ENCODE measurements at places on chromosomes 11 and 22.
A peak's percentile ranks its signal among the peaks of the same experiment; 100 is the strongest.

GRCh38 chr11:119787074-119787461 lies 58.1 kb upstream of the NECTIN1 start:
- DNase-seq = no peak

DNA sequence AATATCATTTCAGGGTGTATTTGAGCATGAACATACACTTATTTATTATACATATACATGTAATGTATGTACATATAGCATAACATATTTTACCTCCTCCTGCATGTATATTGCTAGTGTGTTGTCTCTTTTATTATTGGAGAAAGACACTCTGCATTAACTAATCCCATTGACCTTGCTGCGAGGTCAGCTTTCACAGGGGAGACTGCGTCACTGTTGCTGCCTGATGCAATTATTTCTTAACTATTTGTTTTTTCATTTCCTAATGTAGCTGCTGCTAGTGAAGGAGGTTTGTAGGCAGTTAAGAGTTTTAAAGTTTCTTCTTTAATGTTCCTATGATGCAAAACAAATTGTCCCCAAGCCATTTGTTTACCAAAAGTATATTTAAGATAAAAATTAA lies 185.4 kb upstream of the CNTN5 start:
- no peak for DNase-seq

DNA sequence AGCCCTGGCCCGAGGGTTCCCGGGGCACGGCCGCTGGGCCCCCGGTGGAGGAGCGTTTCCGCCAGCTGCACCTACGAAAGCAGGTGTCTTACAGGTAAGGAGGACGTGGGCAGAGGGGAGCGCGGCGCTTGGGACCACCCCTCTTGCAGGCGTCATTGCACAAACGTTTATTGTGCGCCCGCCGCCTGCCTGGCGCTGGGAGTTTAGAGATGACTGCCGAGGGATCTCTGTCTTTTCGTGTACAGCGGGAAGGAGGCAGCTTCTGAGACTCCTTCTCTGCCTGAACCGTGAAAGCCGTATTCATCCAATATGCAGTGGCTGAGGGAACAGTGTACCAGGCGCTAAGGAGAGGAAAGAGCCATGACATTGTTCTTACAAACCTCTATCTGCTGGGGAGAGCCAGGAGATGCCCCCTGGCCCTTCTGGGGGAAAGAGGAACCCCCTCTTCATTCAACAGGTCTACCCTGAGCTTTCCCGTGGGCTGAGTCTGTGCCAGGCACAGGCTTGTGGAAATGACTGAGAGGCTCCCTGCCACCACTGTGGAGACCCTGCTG lies 13.8 kb upstream of the DGKZ start:
- peak; percentile 26 for DNase-seq

DNA sequence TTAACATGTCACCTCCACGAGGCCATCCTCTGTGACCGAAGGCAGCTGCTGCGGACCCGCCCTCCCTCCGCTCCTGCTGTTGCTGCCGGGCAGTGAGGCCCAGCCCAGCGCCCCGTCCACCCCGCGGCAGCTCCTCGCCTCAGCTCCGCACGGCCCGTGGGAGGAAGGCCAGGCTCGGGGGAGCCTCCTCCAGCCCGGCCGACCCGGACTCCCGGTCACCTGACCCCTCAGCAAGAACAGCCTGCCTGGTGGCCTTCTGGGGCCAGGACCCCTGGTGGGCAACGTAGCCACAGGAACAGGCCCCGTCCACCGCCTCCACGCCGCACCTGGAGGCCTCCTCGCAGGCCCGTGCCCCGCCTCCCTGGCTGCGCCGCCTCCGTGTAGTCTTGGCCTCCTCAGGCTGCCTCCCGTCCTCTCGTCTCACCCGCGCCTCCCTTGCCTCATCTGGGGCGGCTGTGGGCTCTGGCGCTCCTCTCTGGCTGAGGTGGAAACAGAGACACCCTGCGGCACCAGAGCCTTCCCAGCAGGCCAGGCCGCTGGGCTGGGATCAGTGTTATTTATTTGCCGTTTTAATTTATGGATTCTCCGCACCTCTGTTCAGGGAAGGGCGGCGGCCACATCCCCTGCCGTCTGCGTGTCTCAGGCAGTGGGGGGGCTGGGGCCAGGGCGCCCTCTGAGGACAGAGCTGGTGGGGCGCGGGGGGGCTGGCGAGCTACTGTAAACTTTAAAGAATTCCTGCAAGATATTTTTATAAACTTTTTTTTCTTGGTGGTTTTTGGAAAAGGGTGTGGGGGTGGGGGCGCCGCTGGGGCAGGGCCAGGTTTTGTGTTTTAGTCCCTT lies 25.4 kb downstream of the MOB2 start:
- no peak for DNase-seq

- no peak for DNase-seq
These were observed 10.9 kb downstream of the SMCO4 start for GRCh38 chr11:93532281-93532789.

- no peak for DNase-seq
These were observed 3.1 kb upstream of the ADORA2A start for GRCh38 chr22:24424001-24424900.

DNA sequence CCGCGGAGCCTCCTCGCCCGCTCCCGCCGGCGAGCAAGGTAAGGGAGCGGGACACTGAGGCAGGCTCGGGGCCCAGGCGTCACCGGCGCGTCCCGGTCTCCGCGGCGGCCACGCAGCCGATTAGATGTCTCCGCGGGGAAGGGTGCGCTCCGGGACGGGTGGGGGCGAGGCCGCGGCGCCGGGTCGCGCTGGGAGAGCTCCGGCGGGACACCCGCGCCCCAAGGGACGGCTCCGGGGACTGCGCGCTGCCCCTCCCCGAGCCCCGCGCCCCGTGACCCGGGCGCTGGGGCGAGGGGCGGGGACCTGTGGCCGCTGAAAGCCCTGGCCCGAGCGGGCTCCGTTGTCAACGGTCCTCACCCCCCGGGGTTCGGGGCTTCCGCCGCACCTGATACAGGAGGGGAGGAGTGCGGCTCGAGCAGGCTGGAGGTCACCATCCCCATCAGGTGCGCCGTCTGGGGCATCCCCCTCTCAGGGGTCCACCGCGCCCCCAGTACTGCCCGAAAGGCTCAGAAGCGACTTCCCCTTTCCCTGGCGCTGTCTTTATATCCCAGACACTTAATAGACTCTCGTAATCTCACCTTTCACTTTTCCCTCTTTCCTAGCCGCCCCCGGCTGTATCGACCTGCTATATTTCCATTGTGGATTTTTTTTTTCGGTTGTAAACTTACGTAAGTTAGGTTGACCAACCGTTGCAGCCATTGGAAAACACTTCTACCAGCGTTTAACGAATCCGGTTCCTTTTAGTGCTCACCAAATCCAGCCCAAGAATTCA lies 573 bp downstream of the PPFIA1 start:
- DNase-seq = no peak

GRCh38 chr11:66363805-66364535 lies 7.6 kb downstream of the SLC29A2 start:
- DNase-seq = peak; percentile 60

GRCh38 chr11:82176365-82176764 lies 557.3 kb downstream of the FAM181B start:
- no peak for DNase-seq

DNA sequence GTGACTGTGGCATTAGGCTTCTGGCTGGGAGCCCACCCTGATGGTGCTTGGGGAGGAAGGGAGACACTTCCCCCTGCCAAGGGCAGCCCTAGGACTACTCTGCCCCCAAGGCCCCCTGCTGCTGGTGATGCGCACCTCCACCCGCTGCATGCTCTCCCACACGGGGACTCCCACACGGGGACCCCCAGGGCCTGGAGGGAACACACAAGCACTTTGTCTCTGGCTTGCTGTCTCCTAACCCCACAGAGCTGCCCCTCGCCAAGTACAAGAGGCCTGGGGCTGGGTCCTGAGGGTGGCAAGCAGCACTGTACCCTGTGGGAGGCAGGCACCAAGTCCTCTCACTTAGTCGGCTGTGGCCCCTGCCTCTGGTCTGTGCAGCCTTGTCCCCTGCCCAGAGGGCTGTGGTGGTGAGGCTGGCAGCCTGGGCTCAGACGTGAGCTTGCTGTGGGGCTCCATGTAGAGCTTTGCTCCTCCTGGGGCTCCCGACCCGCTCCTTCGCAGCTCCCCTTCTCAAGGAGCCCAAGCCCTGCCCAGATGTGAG lies 7.9 kb downstream of the LRRC75B start:
- DNase-seq = no peak

DNA sequence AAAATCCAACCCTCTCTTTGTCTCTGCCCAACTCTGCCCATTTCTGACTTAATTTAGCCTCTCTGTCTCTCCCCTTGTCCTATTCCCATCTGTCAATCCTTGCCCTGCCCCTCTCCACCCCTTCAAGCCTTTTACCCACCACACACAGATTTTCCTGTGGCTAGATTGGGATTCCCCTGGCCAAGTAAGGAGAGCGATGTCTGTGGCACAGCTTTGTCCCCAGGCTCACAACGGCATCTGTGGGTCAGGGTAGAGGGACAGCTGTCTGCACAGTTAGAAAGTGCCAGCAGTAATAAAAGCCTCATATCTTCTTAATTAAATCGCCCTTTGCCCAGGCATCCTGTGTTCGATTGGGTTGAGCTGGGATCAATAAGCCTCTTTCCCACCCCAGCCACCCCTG lies 1.3 kb upstream of the KCNC1 start:
- no peak for DNase-seq

DNA sequence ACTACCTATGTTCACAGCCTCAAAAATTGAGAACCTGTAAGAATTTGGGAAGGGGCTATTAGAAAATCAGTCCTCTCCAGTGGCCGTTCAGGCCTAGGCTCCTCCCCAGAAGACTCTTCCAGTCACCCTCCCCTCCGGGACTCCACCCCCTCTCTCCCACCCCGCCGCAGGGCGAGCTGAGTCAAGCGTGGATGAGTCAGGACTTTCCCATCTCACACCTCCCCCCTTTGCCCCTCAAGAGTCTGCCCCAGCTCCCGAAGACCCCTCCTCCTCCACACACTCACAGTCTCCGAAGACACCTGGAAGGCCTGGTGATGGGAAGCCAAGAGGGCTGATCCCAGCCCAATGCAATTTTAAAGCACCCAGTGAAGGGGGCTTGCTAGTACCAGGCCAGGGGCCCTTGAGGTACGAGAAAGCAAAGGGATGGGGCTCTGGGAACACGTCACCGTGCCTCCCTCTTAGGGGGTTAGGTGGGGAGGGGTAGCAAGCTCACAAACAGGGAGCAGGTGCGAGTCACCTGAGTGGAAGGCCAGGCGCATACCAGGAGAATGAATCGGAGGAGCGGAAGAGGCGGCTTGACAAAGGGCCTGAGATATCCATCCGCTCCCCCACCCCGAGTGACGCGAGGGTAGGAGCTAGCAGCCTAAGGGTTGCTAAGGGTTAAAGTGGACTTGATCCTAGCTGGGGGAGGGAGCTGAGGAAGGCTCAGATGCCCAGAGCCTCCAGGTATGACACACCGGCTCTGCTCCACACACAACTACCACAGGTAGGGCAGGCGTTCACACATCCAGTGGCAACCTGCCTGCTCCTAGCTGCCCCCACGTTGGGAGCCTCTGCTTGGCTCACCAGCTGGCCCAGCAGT lies 13.6 kb downstream of the BCL9L start:
- peak; percentile 42 for DNase-seq

DNA sequence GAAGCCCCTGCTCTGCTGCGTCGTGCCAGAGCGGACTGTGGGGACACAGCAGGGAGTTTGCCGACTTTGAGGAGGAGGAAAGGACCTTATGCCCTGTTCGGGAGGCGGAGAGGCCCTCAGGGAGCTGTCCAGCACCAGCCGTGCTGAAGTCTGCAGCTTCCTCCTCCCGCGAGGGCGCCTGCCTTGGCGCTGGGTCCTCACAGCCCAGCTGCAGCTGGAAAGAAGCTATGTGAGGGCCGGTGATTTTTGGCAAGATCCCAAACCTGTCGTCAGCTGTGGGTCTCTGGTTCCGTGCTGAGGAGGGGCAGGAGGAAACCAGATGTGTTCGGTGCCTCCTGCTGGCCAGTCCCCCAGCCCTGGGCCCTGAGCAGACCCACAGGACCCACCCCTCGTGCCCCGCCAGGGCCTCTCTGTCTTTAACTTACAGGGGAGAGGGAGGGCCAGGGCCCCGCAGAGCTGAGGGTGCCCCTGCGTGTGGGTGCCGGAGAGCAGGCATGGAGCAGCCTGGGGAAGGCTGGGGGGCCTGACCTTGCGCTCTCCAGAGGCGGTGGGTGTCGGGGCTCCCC lies 12.0 kb downstream of the BRSK2 start:
- no peak for DNase-seq

GRCh38 chr11:131792243-131792642 lies 421.8 kb downstream of the NTM start:
- no peak for DNase-seq

GRCh38 chr11:103183981-103184611 lies 74.9 kb downstream of the DYNC2H1 start:
- DNase-seq = no peak

- DNase-seq = no peak
These were observed 63.3 kb upstream of the ME3 start for GRCh38 chr11:86735451-86736290.

Data from activated naive CD4-positive, alpha-beta T cell (primary cell).